ENCODE measurements at places on chromosomes 12 and 14.

GRCh38 chr12:14431975-14432374, 66.5 kb downstream of the ATF7IP start:
- no peak for DNase-seq

DNA sequence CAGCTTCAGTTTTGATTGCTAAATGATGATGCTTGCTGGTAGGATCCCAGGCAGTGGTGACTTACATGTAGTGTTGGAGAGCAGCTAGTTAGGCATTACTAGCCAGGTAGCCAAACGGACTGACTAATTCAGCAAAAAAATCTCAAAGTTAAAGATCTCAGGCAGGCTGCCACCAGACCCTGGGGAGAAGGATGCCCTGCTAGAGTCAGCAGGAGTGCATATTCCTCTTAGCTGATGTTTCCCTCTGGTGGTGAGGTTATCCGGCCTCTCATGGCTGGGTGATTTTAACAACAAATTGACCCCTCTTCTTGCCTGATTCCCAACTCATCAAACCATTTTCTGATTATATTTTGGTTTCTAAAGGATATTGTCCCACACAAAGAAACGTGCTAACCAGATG, 2.8 kb downstream of the EFS start:
- no peak for DNase-seq

GRCh38 chr14:52015411-52016030, 26.2 kb downstream of the RTRAF start:
- DNase-seq = no peak

GRCh38 chr12:101697930-101698799, 725 bp downstream of the CHPT1 start:
- no peak for DNase-seq

- DNase-seq = no peak
Observed at GRCh38 chr14:49549881-49550280, 36.3 kb downstream of the RPS29 start.

- no peak for DNase-seq
Observed at GRCh38 chr14:62691647-62692489, 353.4 kb downstream of the KCNH5 start.

All from NCI-H446 treated with DMSO at 0.1 percent for 48 hours (cell line).